ENCODE measurements at places on chromosomes 3 and 15.

DNA sequence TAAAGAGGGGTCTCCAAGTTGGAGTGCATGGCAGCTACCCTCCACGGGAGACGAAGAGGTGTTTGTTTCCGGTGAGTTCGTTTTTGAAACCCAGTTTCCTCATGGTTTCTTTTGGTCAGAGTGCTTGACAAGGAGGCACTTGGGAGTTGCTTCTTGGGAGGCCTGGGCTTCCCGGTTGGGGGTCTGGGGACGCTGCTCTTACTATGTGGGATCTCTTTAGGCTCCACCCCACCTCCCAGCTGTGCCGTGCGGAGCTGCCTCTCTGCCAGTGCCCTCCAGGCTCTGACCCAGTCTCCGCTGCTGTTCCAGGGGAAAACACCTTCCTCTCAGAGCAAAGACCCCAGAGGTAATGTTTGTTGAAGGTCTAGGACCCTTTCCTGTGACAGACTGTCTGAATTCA is 29.6 kb downstream of the KIF7 start:
- no peak for DNase-seq

DNA sequence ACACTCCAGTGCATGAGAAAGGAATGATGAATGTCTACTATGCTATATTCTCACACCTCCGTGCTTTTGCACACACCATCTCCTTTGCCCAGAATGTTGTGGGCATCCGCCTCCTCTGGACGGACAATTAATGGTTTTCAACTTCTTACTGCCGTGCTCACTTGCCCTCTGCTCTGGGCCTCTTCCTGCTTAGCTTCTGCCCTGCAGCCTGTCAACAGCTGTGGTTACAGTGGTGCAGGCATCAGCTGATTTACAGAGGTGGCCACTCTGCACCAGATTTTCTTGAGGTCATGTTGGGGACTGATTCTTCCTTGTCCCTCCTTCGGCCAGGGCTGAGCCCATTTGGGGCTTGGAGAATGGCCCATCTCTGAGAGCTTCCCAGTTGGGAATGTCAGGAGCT is 56.5 kb upstream of the TMEM115 start:
- DNase-seq, result no peak

GRCh38 chr15:92812271-92812670 is 87.9 kb upstream of the CHD2 start:
- no peak for DNase-seq

DNA sequence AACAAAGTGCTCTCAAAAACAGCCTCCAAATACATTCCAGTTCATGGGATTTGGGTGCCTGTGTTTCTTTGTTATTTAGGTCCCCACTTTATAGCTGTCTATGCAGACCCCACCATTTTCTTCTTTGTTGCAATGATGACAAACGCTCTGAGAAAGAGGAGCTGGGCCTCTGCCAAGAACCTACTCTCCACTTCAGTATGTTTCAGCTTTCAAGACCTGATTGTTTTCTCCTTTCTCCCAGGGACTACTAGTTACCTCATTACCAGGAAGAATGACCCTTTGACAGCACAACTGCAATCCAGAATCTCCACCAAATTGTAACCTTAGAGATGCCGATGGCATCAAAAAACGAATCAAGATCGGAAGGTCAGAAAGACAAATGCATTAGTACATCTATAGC is 236.8 kb downstream of the MEIS2 start:
- no peak for DNase-seq

DNA sequence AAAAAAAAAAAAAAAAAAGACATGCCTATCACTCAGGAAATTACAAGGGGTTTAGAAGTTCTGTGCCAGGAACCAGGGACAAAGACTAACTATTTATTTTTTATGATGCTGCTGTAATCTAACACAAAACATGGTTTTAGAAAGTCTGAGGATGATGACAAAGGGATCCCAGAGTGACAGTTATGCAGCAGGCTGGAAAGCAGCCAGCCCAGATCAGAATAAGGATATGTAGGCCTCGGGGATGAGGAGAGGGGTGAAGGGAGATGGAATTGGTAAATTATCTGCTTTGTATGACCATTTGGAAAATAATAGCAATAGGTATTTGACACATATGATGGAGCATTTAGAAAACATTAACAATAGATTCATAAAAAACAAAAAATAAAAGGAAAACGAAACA is 34.1 kb upstream of the NMD3 start:
- no peak for DNase-seq

DNA sequence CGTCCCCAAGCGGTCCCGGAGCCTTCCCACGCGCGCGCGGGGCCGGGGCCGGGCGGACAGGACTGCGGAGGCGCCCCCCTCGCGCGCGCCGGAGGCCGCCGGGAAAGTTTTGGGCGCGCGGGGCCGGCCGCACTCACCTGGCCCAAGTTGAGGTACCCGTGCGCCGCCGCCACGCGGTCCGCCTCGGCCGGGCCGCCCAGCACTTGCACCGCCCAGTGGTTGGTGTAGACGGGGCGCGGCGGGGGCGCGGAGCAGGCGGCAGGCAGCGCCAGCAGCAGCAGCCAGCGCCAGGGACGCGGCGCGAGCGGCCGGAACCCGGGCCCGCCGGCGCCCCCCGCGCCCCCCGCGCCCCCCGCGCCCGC is 289 bp downstream of the PCSK6 start:
- no peak for DNase-seq

DNA sequence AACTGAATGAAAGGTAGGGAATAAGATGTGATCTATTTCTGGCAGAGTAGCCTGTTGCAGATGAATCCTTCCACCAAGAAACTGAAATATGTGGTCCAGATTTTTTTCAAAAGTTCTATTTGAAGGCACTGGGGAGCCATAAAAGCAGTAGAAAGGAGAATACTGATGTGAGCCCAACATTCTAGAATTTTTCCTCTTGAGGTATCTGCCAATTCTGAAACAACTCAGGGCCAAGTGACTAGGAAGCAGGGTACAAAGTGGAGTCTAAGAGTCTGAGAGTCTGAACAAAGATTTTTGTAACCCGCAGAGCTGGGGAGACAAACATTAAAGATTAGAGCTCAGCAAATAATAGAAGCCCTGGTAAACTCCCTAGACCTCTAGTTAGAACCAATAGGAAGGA is 58.3 kb upstream of the SLCO3A1 start:
- no peak for DNase-seq

DNA sequence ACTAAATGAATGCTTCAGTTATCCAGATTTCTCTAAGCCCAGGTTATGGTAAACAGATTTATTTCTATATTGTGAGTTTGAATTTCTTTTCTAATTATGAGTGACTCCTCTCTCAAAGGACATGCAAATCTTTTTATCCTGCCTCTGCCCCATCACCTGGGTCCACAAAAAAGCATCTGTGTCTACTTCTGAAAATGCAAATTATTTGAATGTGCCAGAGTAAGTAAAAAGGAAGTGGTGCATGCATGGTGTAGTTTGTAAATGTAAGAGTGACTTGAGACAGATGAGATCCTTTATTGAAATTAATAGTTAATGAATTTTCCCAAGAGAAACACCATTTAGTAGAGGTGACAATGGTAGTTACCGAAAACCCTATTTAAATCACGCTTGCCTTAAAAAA is 26.9 kb downstream of the MCTP2 start:
- DNase-seq, result no peak

GRCh38 chr3:72220946-72221345 is 436.0 kb upstream of the PROK2 start:
- no peak for DNase-seq

DNA sequence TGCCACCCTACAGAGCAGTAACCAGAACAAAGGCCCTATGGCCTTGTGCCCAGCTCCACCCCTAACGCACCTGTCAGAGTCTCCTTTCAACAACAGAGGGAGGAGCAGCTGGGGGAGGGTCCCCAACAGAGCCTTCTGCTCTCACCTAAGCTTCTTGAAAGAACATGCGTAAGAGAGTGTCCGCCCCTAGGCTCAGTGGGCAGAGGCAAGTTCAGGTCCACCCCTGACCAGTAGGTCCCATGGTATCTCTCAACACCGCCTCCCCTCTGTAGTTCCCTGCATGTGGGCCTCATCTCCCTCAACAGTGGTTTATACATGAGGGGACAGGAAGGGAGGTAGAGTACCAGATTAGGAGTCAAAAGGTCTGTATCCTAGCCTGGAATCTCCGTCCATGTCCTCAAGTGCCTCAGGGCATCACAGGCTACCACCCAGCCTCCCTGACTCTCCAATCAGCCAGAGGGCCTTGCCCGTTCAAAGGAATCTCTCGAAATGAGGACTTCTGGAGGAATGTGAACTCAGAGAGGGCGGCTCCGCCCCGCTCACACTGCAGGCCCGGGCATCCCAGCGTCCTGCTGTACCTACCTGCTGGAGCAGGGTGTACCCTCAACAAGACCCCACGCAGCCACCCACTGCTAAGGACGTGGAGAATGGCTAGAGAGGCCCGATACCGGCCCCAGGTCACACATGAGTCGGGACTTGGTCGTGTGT is 680 bp downstream of the POC1A start:
- no peak for DNase-seq

DNA sequence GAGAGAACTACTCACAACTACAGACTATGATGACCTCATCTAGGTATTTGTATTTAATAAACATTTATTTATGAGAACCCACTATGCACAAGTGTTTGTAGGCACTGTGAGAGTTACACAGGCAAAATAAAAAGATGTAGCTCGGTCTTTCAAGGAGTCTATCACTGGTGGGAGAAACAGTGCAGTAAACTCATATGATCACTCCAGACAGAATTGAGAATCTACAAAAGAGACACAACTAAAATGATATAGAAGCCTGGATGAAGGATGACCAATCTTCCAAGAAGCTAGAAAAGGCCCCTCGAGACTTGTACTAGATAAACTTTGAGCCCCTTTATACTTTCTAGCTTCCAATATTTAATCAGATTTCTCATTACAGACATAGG is 70.2 kb upstream of the ZBTB20 start:
- no peak for DNase-seq

- no peak for DNase-seq
These were observed 36.9 kb upstream of the TF start for GRCh38 chr3:133709139-133709750.

DNA sequence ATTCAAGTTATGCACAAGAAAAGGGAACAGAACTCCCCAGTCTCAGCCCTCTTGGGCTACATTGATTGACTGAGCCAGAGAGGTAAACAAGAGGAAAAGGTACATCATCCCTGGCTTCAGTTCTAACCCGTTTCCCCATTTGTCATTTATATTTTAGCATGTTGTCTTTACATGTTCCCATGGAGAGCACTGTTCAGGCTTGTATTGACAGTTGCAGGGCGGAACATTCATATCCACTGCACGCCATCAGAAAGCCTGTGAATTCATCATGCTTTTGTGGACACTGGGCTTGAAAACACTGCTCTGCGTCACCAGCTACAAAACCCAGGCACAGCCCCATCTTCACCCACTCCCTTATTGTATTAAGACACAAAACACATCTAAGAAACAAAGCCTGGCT is 240.9 kb upstream of the EIF1B start:
- no peak for DNase-seq

DNA sequence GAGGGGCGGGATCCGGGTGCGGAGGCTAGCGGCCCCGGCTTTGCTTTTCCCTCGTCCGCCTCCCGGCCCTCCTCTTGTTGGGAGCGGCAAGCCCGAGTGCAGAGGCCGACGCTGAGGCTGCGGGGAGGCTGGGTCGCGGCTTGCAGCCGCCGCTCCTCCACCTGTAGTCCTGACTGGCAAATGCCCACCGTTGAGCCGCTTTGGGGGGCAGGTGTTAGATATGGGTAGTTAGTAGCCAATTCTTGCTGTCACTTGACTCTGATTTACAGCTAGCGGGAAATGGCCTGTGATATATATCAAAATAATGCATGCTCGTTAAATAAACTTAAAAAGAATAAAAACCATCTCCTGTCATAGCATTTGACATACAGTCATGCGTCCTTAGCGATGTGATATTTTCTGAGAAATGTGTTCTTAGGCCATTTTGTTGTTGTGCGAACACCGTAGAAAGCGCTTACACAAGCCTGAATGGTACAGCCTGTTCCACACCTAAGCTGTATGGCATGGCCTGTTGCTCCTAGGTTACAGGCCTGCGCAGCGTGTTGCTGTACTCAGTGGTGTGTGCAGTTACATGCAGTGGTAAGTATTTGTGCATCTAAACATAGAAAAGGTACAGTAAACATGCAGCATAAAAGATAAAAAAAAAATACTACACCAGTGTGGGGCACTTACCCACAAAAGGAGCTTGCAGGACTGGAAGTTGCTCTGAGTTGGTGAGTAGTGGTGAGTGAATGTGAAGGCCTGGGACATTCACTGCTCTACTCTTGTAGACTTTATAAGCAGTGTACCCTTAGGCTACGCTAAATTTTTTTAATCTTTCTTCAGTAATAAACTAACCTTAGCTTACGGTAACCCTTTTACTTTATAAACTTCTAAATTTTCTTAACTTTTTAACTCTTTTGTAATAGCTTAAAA is 873 bp downstream of the CAPN7 start:
- no peak for DNase-seq

DNA sequence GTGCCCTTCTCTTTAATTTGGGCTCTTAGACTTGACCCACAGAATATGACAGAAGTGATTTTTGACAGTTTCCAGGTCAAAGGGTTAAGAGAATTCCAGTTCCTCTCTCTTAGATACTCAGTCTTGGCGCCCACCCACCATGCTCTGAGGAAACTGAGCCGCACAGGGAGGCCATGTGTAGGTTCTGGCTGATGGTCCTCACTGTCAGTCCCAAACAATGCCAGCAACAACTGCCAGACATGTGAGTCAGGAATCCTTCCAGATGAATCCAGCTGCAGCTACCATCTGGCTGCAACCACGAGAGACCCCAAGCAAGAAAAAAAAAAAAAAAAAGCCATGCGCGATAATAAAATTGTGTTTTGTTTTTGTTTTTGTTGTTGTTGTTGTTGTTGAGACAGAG is 326.6 kb downstream of the MAGI1 start:
- DNase-seq, result no peak

GRCh38 chr15:51234176-51234927 is 104.0 kb downstream of the CYP19A1 start:
- DNase-seq, result no peak

DNA sequence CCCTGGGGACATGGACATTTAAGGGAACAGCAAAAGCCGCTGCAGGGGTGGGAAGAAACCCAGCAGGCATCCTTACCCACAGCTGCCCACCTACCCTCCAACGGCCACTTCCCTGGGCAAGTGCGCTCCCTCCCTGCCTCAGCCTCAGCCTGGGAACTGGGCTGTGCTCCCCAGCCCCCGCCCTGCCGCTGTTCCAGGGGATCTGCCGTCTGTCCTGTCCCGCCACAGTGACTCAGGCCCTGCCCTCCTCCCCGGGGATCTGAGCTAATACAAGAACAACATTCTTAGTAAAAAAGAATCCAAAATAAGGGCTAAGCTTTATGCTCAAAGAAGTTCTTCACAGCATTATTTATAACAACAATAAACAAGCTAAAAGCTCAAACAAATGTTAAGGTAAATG is 7.4 kb upstream of the IQSEC1 start:
- no peak for DNase-seq

DNA sequence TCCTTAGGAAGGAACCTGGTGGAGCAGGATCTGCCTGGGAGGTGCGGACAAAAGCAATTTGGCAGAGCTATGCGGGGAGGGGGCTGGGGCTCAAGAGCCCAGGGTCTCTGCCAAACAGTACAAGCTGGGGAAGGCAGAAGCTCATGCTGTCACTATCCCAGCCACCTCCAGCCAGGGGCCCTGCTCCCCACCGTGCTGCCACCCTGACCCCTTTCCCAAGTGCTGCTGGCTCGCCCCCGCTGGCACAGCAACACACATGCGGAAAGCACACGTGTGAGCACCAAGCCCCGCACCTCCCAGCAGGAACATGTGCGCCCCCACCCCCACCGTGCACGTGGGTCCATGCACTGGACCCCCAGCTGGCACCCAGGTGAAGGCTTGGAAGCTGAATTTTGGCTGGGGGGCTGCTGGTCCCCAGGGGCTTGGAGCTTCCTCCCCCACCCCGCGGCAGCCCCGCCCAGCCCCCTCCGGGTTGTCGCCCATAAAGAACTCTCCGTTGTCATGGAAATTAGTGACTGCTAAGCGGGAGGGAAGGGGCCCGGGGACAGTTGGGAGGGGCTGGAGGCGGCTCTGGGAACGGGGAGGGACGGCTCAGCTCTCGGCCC is 742 bp downstream of the CAMKV start:
- no peak for DNase-seq

Measured in stimulated activated CD8-positive, alpha-beta memory T cell treated with anti-CD3 and anti-CD28 coated beads, Interleukin-7, amount 100 ng/mL, for 1 hour (primary cell).